Vagina (tissue), 2 donors: ENCODE measurements at places on chromosomes 6 and 20. TPM values are rescaled to one million over a fixed set of nuclear protein-coding genes. Genes with fewer than 3 reads are reported as not detected.

Gene GSTA2
- not detected for total RNA-seq

Gene POPDC3
- not detected for total RNA-seq

Gene STMND1
- not detected for total RNA-seq

Gene BPI
- not detected for total RNA-seq

Gene ASIP
- total RNA-seq, result not detected

Gene FAM162B
- total RNA-seq, result 19.6 TPM

Gene PGBD1
- total RNA-seq, result 5.2 TPM

- DNase-seq, result no peak
These were observed 6.3 kb upstream of the AAR2 start for GRCh38 chr20:36230019-36230418.

DNA sequence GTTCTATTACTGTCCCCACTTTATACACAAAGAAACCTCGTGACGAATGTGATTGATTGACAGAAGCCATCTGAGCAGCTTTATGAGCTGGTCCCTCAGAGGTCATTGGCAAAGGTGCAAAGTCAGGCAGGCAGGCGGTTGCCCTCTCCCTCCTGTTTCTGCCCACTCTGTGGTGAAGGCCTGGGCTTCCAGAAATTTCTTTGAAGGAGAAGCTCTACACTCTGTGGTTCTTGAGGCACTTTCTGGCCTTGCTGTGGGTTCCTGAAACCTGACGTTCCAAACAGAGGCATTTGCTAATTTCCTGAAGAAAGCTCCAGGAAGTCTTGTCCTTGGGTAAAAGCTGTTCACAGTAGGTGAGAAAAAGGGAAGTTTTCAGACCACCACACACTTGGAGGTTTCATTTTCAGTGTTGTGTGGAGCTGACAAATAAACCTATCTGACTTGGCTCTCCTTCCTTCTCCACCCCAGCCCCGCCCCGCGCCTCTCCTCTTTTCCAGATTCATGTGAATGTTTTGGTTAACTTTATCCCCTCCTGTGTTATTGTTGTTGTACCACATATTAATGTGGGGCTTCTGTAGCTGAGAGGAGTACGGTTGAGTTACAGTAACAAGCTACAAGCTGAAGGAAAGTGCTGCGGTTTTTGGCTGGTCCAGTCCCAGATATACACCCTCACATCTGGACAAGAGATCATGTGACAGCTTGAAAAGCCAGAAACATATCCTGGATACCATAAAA is 274.1 kb downstream of the CLIC5 start:
- no peak for DNase-seq

DNA sequence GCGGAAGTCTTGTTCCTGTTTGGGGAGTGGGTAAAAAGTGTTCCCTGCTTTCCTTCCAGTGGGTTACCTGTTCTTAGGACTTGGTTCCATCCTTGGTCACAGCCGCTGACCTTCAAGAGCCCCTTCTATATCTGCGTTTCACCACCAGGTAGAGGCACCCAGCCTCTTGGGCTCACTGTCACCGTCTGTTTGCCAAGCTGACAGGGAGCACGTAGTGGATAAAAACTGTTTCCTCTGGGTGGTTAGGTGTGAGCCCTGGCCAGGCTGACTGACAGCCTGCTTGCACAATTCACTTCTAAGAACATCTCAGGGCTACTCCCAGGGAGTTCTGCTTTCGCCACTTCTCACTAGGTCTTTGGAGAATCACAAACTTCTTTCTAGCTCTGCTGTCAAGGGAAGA is 1.8 kb upstream of the JPH2 start:
- no peak for DNase-seq

DNA sequence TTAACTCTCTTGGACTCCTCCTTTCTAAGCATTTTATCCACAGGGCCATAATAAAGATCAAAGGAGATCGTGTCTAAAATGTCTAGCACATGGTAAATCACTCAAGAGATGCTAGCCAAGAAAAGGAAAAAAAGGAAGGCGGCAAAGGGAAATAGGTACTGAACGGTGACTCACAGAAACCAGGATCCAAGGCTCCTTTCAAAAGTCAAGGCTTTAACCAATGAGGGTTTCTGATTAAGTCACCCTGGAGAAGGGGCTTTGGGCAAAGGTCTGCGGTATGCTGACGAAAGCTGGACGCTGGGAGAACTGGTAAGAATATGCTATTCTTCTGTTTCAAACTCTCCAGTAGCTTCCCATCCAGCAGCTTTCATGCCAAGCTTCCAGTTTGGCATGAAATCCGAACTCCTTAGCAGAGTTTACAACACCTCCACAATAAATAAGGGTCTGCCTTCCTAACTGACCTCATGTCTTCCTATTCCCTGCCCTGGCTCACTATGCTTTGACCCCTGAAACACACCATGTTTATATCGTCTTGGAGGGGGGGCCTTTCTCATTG is 1.0 kb downstream of the TOMM34 start:
- no peak for DNase-seq

GRCh38 chr6:5201271-5201670 is 59.5 kb downstream of the LYRM4 start:
- no peak for DNase-seq

- no peak for DNase-seq
These were observed 22.8 kb downstream of the DCBLD1 start for GRCh38 chr6:117505311-117505710.

GRCh38 chr6:45174045-45174444 is 154.1 kb upstream of the RUNX2 start:
- DNase-seq, result no peak

GRCh38 chr6:43454290-43454695 is 1.1 kb downstream of the DLK2 start:
- no peak for DNase-seq

DNA sequence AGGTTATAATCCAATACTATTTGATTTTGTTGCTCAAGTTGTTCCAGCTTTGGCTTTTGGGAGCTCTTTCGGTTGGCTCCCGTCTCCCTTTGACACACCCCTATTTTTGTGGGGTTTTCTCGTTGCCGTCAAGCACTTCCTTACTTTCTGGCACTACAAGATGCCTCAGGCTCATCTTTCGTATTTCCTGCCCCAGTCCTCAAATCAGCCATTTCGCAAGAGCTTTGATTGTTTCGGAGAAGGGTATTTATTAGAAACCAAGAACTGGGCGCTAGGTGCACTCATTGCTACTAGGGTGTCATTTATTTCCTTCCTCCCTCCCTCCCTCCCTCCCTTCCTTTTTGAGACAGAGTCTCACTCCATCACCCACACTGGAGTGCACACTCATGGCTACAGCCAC is 13.3 kb upstream of the SOX12 start:
- DNase-seq, result no peak

DNA sequence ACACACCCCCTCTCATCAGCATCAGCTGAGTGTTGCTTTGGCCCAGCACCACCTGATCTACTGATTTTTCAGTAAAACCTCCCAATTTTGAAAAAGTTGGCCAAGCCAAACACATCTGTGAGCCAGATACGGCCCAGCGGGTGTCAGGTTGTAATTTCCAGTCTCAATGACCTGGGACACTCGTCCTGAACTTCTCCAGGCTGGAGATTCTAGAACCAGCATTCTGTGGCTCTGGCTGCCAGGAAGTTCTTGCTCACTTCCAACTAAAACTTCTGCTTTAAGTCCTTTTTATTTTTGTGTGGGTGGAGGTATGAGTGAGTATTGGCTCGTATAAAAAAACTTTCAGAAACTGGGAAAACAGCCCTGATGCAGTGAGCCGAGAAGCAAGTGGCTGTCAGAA is 5.1 kb downstream of the KIAA1755 start:
- DNase-seq, result no peak

- DNase-seq, result no peak
These were observed 884 bp upstream of the CUTA start for GRCh38 chr6:33418690-33419291.

- no peak for DNase-seq
These were observed 52.4 kb upstream of the TBC1D7 start for GRCh38 chr6:13380761-13381160.

DNA sequence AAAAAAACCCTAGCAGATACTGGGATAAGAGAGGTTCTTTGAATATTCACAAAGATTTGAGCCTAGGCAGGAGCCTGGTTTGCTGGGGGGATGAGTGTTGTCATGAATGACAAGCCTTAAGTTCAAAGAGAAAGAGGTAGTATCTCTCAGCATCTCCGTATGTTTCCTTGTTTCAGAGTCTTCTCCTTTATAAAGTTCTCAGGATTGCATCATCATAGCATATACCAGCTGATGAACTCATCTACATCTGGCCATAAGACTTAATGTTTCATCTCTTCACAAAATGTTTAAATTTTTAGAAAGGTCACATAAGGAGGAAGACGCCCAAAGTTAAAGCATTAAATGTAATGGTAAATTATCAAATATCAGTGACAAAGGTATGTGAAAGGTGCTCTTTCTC is 17.1 kb downstream of the DEFB114 start:
- no peak for DNase-seq

DNA sequence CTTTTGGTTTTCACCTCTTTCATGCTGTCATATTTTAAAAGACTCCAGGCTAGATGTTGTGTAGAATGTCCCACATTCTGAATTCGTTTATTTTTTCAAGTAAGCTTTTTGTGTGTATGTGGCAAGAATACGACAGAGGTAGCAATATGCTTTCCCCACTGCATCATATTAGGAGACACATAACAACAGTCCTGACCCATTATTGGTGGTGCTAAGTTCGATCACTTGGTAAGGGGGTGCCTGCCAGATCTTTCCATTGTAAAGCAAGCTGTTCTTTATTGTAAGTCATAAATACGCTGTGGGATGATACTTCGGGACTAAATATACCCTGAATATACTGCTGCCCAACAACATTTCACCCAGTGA is 588 bp upstream of the NCOA3 start:
- no peak for DNase-seq

GRCh38 chr6:30554962-30555815 is 1.1 kb downstream of the GNL1 start:
- DNase-seq, result peak; percentile 92

- DNase-seq, result no peak
These were observed 157.0 kb downstream of the GJA1 start for GRCh38 chr6:121592261-121592935.

DNA sequence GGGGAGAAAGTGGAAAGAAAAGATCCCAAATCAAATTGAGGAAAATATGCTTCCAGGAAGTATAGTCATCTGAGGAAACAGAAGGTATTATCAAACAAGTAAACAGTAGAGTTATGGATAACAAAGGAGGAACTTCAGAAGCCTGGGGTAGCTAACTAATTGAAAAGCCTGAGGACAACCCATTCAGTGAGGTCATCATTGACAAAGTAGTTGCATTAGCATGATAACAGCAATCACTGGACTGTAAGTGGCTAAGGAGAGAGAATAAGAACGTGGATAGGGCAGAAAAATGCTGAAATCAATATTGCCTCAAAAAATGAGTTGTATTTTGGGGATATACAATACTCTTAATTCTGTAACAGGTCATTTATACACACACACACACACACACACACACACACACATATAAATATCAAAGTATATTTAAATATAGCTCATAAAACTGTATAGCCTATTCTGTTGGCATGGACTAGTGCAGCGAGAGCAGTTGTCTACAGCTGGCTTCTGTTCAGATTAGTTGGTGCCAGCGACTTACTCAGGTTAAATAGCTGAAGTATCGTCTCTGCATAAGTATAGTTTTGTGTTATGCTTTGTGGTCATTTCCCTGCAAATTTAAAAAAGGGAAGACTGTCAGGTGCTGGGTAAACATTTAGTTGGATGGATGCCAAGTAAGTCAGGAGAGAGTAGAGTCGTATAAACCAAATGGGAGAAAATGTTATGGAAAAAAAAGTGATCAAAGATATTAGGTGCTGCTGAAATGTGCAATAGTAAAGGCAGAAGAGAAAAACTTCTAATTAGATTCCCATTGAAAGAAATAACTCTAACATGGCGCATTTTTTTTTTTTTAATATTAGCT is 33.8 kb upstream of the CTAGE9 start:
- DNase-seq, result no peak

DNA sequence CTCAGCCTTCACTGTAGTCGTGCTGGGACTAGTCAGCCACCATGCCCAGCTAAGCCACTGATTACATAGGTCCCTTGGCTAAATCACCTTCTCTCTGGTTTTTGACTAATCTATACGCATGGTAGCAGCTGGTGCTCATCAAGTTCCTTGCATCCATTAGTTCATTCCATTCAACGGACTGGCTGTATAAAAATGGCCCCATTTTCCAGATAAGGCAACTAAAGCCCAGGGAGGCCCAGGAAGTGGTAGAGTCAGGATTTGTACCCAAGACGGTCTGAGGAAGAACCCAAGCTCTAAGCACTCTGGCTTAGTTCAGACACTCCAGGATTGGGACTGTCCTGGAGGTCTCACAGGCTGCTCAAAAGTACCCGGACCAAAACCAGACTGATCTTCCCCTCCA is 4.9 kb downstream of the E2F1 start:
- DNase-seq, result no peak

- DNase-seq, result no peak
These were observed 1.6 kb downstream of the PRDM13 start for GRCh38 chr6:99608059-99608885.

DNA sequence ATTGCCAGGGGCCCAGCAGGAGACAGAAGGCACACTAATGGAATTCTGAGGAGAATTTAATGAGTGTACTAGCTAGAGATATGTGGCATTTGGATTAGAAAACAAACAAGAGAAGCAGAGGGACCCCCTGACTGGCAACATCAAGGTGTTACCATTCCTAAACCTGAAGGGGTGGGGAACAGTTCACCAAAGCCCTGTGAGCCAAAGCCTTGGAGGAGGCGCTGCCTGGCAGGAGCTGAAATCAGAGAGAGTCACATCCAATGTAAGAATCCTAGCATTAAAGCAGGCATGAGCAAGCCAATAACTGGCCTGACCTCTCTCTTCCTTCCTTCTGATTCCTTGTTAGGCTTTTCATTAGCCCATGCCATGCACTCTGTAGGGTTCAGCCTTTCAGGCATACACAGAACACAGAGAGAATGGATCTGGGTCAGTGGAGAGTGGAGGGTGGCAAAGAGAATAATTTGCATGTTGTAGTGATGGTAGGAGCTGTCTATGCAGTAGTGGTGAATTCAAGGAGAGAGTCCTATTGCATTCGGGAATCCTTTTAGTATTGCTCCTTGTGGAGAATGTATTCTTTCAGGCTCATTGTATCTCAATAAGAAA is 367.2 kb upstream of the MAN1A1 start:
- DNase-seq, result no peak

- no peak for DNase-seq
These were observed 1.6 kb downstream of the TBC1D20 start for GRCh38 chr20:460707-461106.

- DNase-seq, result no peak
These were observed 300.9 kb downstream of the LAMA2 start for GRCh38 chr6:129183681-129184301.

GRCh38 chr6:129279343-129280292 is 396.7 kb downstream of the LAMA2 start:
- no peak for DNase-seq

GRCh38 chr6:100464162-100464851 is 414 bp downstream of the SIM1 start:
- no peak for DNase-seq
